ENCODE measurements at places on chromosomes 16 and 17. TPM values are rescaled to one million over a fixed set of nuclear protein-coding genes. Genes with fewer than 3 reads are reported as not detected.

Gene GPR142
- total RNA-seq, result not detected

Gene GPR139
- not detected for total RNA-seq

Gene DCAF7
- 12.6 TPM for total RNA-seq

Gene MAPT
- 0.15 TPM for total RNA-seq

Gene DHX8
- total RNA-seq, result 29.6 TPM

Gene GLYR1
- 35.6 TPM for total RNA-seq

Gene RAB26
- total RNA-seq, result 1.5 TPM

Gene GGT6
- total RNA-seq, result not detected

Gene KIF2B
- not detected for total RNA-seq

Gene DNAH3
- not detected for total RNA-seq

Gene PTX4
- not detected for total RNA-seq

Gene SMTNL2
- total RNA-seq, result not detected

Gene RAB37
- 0.15 TPM for total RNA-seq

Gene CCL7
- total RNA-seq, result not detected

Gene OTOA
- total RNA-seq, result not detected

Gene SYNGR2
- 11.0 TPM for total RNA-seq

Gene GGNBP2
- 53.6 TPM for total RNA-seq

Gene ACLY
- 253 TPM for total RNA-seq

Gene FBXL16
- total RNA-seq, result 0.08 TPM

Gene FBXO39
- 0.82 TPM for total RNA-seq

Gene DUSP3
- total RNA-seq, result 52.0 TPM

Gene CACNG3
- not detected for total RNA-seq

Gene RRAD
- total RNA-seq, result 22.5 TPM

Gene SPNS3
- not detected for total RNA-seq

Gene ZP2
- not detected for total RNA-seq
